ENCODE measurements at places on chromosomes 5 and 9.

- DNase-seq: no peak
- H3K36me3 ChIP-seq: no peaks in the 10 kb centered on the region
- peaks cover 4% of the 10 kb centered on the region for H3K4me1 ChIP-seq
- H3K4me3 ChIP-seq: no peak overlapping the region
Observed at GRCh38 chr5:149117970-149118369, 23.3 kb upstream of the ABLIM3 start.

DNA sequence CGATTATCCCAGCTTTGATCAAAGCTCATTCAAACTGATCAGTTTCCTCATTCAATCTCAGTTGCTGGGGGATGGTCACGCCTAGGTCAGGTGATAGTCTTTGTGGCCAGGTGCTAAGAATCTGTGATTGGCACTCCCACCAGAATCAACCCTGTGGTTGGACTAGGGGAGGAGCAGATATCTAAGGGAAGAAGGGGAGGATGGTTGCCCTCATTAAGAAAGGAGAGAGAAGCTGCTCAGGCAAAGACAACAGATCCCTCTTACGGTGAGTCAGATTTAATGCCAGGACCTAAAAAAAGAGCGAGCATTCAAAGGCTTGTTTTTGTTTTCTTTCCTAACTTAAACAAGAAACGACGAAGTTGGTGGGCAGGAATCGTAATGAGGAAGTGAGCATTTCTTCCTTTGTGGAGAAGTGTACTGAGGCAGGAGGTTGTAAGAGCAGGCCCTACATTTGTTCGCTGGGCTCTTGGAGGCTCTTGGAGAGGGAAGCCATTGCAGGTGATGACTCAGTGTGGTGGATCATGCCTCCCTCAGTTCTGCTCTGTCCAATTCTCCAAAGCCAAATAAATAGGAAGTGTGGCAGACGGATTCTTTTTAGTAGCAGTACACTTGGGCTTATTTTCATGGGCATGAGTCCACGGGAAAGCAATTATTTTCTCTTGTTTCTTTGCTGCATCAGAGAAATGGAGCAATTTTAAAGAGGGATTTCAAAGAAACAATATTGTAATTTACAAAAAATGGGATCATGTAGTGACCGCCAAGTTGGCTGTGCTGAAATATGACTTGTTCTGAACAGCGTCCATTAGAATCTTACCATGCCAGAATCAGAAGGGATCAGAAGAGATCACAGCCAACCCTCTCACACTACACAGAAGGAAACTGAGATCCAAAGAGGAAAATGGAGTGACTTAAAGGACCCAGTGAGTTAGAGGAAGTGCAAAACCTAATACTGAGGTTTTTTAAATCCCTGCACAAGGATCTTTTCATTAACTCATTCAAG lies 18.7 kb upstream of the TGFBR1 start:
- peaks cover 22% of the 10 kb centered on the region for H3K27me3 ChIP-seq
- no peaks in the 10 kb centered on the region for H3K36me3 ChIP-seq
- H3K4me3 ChIP-seq: no peak overlapping the region
- no peak for DNase-seq
- H3K27ac ChIP-seq: no peak overlapping the region
- H3K4me1 ChIP-seq: no peaks in the 10 kb centered on the region

GRCh38 chr5:14656898-14657297 lies 7.6 kb upstream of the OTULIN start:
- no peaks in the 10 kb centered on the region for H3K4me1 ChIP-seq
- no peak overlapping the region for H3K4me3 ChIP-seq
- peaks cover 3% of the 10 kb centered on the region for H3K27me3 ChIP-seq
- H3K27ac ChIP-seq: no peak overlapping the region
- DNase-seq: no peak

DNA sequence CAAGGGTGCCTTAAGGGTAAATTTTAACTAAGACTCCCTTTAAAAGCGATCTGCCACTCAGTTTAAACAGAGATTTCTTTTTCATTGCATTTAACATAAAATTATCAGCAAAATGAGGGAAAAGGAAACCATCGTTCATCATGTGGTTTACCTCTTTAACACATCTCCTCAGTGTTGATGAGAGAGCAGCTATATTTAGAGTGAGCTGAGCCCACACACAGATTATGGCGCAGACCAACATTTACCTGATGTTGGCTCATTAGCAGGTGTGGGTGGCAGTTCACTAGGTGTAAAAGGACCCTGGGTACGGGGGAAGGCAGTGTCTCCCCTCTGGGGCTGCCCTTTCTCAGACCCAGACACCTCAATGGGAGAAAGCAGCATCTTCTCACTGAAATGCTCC lies 149.8 kb downstream of the ENTREP1 start:
- H3K4me1 ChIP-seq: peaks cover 9% of the 10 kb centered on the region
- no peak overlapping the region for H3K4me3 ChIP-seq
- H3K27ac ChIP-seq: no peak overlapping the region
- DNase-seq: no peak
